ENCODE measurements at places on chromosomes 13 and 19. TPM values are rescaled to one million over a fixed set of nuclear protein-coding genes. Genes with fewer than 3 reads are reported as not detected.

- no peaks in the 10 kb centered on the region for H3K36me3 ChIP-seq
- no peak overlapping the region for H3K4me3 ChIP-seq
- H3K27me3 ChIP-seq = no peaks in the 10 kb centered on the region
- no peak overlapping the region for H3K27ac ChIP-seq
Measured at GRCh38 chr19:51247972-51248590, 2.8 kb upstream of the SIGLECL1 start.

GRCh38 chr13:50626101-50626547, 217.4 kb downstream of the DLEU7 start:
- no peaks in the 10 kb centered on the region for H3K4me1 ChIP-seq
- DNase-seq = peak; percentile 38
- no peaks in the 10 kb centered on the region for H3K27me3 ChIP-seq
- H3K36me3 ChIP-seq = no peaks in the 10 kb centered on the region

Gene IL12RB1
- total RNA-seq = 20.5 TPM

Gene ZNF784
- total RNA-seq = 11.8 TPM

DNA sequence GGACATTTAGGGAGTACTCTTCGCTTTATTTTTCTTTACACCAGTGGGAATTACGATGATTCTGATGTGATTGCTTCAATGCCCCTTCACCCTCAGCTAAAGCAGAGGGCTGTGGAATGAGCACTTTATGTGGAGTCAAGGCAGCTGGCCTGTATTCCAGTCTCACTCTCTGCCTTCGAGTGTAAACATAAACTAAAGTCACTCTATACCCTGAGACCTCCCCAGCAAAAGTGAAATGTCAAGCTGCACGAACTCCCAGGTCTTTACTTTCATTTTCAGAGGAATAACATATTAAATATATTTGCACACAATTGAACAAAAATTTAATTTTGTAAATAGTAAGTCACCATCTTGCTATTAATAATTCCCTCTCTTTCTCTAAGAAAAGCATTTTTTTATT, 557.1 kb downstream of the DACH1 start:
- no peak for DNase-seq
- no peaks in the 10 kb centered on the region for H3K27me3 ChIP-seq
- no peak overlapping the region for H3K4me3 ChIP-seq
- H3K36me3 ChIP-seq = no peaks in the 10 kb centered on the region

DNA sequence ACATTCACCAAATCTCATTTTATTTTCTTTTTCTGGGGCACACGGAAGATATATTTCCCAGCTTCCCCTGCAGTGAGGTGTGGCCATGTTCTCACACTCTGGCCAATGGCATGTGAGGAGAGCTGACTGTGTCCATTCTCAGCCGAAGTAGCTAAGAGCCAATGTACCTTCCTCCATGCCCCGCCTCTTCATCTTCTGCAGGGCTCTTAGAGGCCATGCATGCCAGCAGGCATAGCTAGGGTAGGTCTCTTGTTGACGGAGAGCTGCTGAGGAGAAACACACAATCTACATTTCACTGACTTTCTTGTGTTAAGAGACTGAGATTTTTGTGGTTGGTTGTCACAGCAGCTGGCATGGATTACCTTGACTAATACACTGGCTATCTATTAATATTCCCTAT, 9.8 kb upstream of the MICU2 start:
- no peak overlapping the region for H3K4me3 ChIP-seq
- H3K36me3 ChIP-seq = no peaks in the 10 kb centered on the region
- H3K4me1 ChIP-seq = no peaks in the 10 kb centered on the region
- H3K27me3 ChIP-seq = peaks cover 10% of the 10 kb centered on the region
- DNase-seq = no peak

Gene PODNL1
- not detected for total RNA-seq

Gene C19orf18
- total RNA-seq = 0.36 TPM

Gene NFIC
- 22.1 TPM for total RNA-seq

DNA sequence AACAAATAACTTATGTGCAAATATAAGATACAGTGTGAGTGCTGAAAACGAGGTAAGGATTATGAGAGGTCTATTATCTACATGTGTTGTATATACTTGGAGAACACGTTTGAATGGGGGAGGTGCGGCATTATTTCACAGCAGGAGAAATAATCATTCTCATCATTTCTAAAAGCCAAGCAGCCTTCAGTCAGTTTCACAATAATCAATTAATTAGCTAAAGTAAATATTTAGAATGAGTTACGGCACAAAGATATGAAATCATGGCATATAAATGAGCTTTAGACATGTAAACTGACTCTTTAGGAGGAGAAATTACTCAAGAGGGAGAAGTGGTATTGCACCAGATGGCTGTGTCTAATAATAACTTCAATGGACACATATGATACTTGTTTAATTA, 366.6 kb downstream of the DNAJC15 start:
- H3K27me3 ChIP-seq = no peaks in the 10 kb centered on the region

Gene RFPL4A
- not detected for total RNA-seq

- DNase-seq = no peak
- peak overlapping the region; percentile 99 for H3K4me3 ChIP-seq
- peaks cover 22% of the 10 kb centered on the region for H3K36me3 ChIP-seq
- H3K4me1 ChIP-seq = peaks cover 45% of the 10 kb centered on the region
- H3K27me3 ChIP-seq = no peaks in the 10 kb centered on the region
- H3K27ac ChIP-seq = peak overlapping the region; percentile 88
Measured at GRCh38 chr19:12611361-12611699, 610 bp downstream of the ZNF791 start.

- peak overlapping the region; percentile 37 for H3K27ac ChIP-seq
- peaks cover 27% of the 10 kb centered on the region for H3K4me1 ChIP-seq
- no peak for DNase-seq
- H3K4me3 ChIP-seq = no peak overlapping the region
- H3K27me3 ChIP-seq = no peaks in the 10 kb centered on the region
Measured at GRCh38 chr13:46124531-46124966, 19.7 kb upstream of the CPB2 start.

Gene IER2
- total RNA-seq = 254 TPM
